ENCODE measurements at places on chromosomes 1 and 21. TPM values are rescaled to one million over a fixed set of nuclear protein-coding genes. Genes with fewer than 3 reads are reported as not detected.

MSH4 gene
- 0.90 TPM for total RNA-seq

- DNase-seq, result no peak
These were observed 164.1 kb upstream of the POGK start for GRCh38 chr1:166675213-166675612.

- no peak for DNase-seq
These were observed 165.9 kb downstream of the PRDM2 start for GRCh38 chr1:13865851-13866250.

DNA sequence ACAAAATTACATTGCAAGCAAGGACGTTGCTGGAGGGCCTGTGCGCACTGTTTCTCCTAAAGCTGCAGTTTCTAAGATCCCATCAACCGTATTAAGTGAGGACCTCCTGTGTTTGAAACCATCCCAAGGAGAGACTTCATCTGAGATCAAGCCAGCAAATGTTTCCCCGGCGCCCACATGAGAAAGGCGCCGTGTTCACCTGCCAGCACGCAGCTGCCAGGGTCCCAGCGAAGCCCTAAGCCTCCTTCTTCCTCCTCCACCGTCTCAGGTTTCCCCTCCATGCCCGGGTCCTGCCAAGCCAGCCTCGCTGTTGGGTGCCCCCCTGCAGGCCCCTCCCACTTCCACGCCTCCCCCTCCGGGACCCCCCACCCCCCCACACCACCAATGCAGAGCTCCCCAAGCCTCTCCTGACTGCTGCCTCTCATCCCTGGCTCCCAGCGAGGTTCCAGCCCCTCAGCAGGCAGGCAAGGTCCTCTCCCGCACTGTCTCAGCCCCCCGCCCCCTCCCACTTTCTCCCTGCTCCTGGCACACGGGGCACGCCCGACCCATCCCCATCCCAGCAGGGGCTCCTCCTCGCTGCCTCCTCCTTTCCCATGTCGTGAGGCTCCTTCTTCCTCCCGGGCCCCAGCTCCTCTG is 8.6 kb upstream of the TFF1 start:
- DNase-seq, result no peak

CNR2 gene
- total RNA-seq, result 0.11 TPM

BMP8B gene
- total RNA-seq, result 1.6 TPM

TMEM52 gene
- not detected for total RNA-seq

- no peak for DNase-seq
These were observed 431.4 kb downstream of the NEGR1 start for GRCh38 chr1:71850936-71851335.

DNA sequence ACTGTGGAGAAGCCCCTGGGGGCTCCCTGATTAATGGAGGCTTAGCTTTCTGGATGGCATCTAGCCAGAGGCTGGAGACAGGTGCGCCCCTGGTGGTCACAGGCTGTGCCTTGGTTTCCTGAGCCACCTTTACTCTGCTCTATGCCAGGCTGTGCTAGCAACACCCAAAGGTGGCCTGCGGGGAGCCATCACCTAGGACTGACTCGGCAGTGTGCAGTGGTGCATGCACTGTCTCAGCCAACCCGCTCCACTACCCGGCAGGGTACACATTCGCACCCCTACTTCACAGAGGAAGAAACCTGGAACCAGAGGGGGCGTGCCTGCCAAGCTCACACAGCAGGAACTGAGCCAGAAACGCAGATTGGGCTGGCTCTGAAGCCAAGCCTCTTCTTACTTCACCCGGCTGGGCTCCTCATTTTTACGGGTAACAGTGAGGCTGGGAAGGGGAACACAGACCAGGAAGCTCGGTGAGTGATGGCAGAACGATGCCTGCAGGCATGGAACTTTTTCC is 24.8 kb downstream of the PCSK9 start:
- DNase-seq, result no peak

ZBTB37 gene
- 32.8 TPM for total RNA-seq

DNA sequence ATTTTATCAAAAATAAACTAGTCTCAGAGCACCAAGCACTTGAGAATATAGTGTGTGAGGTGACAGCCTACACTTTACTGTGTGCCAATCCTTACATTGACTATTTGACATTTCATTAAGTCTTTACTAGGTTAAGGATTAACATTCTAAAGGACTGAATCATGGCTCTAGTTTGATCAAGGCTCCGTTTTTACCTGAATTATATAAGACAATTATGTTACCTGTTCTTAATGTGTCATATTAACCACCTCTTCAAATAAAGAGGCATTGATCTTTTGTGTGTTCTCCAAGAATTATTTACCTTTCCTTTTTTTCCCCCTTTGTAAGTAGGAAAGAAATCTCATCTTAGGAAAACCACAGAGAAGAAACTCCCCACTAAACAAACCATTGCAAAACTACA is 189.7 kb downstream of the HS2ST1 start:
- DNase-seq, result no peak

- no peak for DNase-seq
These were observed 682.4 kb upstream of the ADAMTS5 start for GRCh38 chr21:27649323-27649722.

FOXO6 gene
- 1.5 TPM for total RNA-seq

Data from urinary bladder (tissue), 4 donors.